ENCODE measurements at places on chromosomes 2 and 18. TPM values are rescaled to one million over a fixed set of nuclear protein-coding genes. Genes with fewer than 3 reads are reported as not detected.

The SLC38A11 gene
- not detected for total RNA-seq

The AQP4 gene
- total RNA-seq, result not detected

- no peaks in the 10 kb centered on the region for H3K27me3 ChIP-seq
- H3K4me3 ChIP-seq, result no peak overlapping the region
- H3K27ac ChIP-seq, result no peak overlapping the region
- no peak for DNase-seq
- no peaks in the 10 kb centered on the region for H3K36me3 ChIP-seq
- H3K4me1 ChIP-seq, result no peaks in the 10 kb centered on the region
Measured at GRCh38 chr18:52624702-52625101, 284.7 kb downstream of the DCC start.

DNA sequence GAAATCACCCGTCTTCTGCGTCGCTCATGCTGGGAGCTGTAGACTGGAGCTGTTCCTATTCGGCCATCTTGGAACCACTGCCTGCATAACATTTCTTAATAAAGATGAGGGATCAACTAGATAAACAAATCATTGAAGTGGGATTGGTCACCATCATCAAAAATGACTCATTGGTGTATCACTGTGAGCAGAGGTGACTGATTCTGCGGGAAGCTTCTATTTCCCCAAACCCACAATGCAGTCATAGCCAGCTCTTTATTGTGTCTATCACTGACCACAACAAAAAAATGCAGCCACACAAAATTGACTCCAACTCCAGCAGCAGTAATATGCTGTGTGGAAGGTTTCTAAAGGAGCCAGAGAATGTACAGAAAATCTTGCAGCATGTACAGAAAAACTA lies 630.7 kb upstream of the HS6ST1 start:
- H3K4me3 ChIP-seq, result no peak overlapping the region
- H3K36me3 ChIP-seq, result no peaks in the 10 kb centered on the region
- no peaks in the 10 kb centered on the region for H3K4me1 ChIP-seq
- no peak for DNase-seq
- no peak overlapping the region for H3K27ac ChIP-seq

DNA sequence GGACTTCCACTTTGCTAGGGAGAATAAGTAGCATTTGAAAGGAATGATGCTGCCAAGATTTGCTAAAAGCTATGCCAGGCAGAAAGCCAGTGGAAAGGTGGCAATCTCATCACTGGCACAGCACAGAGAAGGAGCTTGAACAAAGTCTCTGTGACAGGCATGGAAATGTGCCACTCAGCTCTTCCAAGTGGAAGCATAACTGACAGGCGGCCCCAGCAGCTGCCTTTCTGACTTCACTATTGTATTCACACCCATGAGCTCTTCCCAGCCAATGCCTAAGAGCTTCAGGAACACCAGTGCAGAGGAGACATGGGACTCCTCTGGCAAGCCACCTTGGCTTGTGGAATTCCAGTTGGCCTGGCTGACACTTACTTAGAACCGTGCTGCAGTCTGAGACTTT lies 134.6 kb upstream of the REG3G start:
- H3K36me3 ChIP-seq, result no peaks in the 10 kb centered on the region
- no peaks in the 10 kb centered on the region for H3K27me3 ChIP-seq
- no peak overlapping the region for H3K4me3 ChIP-seq
- no peak overlapping the region for H3K27ac ChIP-seq

DNA sequence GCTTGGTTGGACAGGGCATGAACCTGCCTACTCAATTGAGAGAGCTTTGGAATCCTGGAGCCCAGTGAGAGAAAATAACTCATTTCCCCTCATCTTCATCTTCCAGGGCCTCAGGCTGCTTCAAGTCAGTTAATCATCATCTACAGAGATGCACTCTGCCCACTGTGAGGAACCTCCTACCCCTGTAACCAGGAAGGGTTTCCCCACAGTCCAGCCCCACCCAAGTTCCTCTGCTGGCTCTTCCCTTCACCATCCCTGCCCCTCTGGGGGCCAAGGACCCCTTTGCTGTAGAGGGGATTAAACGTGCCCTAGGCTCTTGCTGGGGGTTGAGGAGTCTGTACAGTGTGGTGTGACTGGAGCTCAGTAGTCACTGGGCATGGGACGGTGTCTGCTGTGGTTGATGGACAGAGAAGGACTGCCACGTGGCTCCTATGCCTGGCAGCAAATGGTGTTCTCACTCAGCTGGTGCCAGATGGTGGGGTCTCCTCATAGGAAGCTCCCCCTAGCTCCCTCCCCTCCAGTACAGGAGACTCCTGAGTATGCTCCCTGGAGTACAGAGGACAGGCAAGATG lies 29.5 kb upstream of the LGALSL start:
- H3K4me1 ChIP-seq, result no peaks in the 10 kb centered on the region
- H3K27ac ChIP-seq, result no peak overlapping the region
- no peaks in the 10 kb centered on the region for H3K36me3 ChIP-seq
- DNase-seq, result no peak

- H3K36me3 ChIP-seq, result peaks cover 3% of the 10 kb centered on the region
- no peak overlapping the region for H3K4me3 ChIP-seq
- peaks cover 28% of the 10 kb centered on the region for H3K4me1 ChIP-seq
- no peak overlapping the region for H3K27ac ChIP-seq
- H3K27me3 ChIP-seq, result no peaks in the 10 kb centered on the region
Measured at GRCh38 chr2:101558740-101559525, 84.0 kb upstream of the RFX8 start.

DNA sequence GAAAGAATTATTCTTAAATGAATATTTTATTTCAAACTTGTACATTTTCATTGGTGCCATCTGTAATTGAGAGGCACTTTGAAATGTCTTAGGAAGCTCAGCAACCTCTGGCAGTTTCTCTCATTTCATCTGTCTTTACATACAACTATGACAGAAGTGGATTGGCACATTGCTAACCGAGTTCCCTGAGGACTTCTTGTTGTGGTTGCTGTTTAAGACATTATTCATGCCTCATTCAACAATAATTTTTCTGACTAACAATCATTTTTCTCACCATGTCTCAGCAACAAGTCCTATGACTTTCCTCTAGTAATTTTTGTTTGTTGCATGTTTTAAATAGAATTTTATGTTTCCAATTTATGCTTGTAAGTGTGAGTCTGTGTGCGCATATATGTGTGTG lies 284.0 kb upstream of the CWC22 start:
- no peaks in the 10 kb centered on the region for H3K4me1 ChIP-seq
- H3K27me3 ChIP-seq, result no peaks in the 10 kb centered on the region
- H3K36me3 ChIP-seq, result no peaks in the 10 kb centered on the region
- no peak for DNase-seq

GRCh38 chr2:239013678-239013976 lies 165.7 kb downstream of the TWIST2 start:
- H3K4me1 ChIP-seq, result no peaks in the 10 kb centered on the region
- no peak overlapping the region for H3K27ac ChIP-seq
- peaks cover 19% of the 10 kb centered on the region for H3K27me3 ChIP-seq
- no peaks in the 10 kb centered on the region for H3K36me3 ChIP-seq
- DNase-seq, result no peak

DNA sequence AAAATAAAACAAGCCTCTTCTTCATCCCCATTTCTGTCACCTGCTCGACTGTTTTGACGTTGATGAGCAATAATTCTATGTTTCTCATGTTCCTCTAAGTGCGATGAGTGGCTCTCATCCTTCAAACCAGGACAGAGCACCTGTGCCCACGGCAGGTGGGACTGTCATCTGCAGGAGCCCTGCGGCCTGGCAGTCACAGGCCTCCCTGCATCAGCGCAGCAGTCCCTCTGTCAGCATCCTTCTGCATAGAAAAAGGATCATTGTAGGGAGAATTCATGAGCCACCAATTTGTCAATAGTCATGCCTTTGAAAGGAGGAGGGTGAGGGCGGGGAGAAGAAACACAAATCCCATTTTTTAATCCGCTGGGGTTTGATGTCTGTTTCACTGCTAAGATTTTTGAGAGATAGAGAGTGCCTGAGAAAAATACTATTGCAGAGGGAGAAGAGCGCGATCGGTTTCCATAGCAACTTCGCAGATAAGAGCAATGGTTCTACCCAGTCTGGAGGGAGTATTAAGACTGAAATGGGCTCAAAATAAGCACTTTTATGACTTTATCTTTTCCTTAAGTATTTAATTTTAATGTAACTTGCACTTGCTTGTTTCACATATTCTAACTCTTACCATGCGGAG lies 234.3 kb upstream of the NCKAP5 start:
- H3K4me1 ChIP-seq, result no peaks in the 10 kb centered on the region
- no peaks in the 10 kb centered on the region for H3K36me3 ChIP-seq
- H3K4me3 ChIP-seq, result no peak overlapping the region
- H3K27ac ChIP-seq, result no peak overlapping the region
- peaks cover 18% of the 10 kb centered on the region for H3K27me3 ChIP-seq
- no peak for DNase-seq

Data from activated T-cell treated with anti-CD3 and anti-CD28 coated beads, Interleukin-2, amount 50 U/mL, for 72 hours (primary cell).